ENCODE measurements at places on chromosomes 6 and 20.

DNA sequence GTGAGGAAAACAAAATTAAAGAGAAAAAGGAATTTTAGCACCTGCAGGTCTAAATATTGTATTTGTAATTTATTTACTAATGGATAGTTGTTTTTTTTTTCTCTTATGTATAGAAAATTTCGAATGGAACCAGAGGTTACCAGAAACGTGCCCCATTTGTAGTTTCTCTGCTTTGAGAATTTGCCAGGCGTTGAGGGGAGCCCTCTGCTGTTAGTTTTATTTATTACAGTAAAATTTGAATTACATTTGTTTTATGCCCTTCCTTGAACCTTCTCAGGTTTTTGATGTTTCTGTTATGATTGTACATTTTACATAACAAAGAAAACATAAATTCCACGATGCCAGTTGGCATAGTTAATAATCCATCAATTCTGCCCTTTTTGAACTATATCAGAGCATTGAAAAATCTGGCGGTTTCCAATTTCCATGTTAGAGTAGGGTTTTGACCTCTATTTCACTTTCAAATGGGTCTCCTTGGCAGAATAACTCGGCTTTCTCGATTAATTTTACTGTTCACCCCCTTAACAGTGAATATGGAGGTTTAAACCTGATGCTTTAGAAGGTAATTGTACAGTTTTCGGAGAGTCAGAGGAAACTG is 35.1 kb upstream of the RFPL4B start:
- DNase-seq, result no peak

DNA sequence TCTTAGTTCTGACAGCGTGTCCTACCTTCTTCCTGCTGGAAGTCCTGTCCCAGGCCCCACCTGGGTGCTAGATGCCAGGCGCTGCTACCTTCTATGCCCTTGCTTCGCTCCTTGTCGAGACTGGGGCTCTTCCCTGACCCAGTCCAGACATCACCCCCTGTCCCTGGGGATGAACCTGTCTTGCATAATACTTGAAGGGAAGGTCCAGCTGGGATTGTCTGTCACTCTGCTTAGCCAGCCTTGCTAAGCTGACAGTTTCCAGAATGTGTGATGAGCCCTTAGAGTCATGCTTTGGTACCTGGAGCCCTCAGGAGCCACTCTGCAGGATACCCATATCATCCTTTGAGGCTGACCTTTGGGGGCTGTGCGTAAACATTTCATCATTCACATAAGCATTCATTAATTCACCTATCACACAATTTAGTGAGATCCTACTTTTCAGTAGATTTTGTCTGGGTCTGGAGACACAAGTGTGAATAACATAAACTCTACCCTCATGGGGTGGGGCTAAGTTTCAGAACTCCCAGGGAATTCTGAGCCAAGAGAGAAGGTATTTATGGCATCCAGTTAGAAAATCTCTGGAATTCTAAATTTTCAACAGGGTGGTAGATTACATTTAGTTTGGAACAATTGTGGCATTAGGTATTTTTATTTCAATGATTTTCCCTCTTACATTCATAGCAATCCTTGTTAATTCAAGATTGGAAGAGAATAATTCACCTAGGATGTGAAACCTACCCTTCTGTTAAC is 151.1 kb upstream of the HDAC2 start:
- no peak for DNase-seq

DNA sequence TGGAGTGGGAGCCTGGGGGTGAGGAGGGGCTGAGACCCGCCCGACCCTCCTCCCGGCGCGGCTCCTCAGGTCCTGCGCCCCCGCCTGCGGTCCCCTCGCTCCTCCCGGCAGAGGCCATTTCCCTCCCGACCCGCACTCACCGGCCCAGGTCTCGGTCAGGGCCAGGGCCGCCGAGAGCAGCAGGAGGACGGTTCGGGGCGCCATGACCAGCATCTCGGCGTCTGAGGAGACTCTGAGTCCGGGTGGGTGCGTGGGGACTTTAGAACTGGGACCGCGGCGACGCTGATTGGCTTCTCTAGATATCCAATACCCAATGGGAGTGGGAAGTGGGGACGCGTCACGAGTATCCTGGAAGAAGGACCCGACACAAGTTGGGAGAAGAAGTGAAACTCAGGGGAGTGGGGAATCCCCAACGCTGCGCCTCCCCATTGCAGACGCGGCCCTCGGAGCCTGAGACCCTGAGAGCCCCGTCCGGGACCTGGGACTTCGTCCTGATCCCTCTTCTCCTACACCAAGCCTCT is at the start of gene HLA-B:
Gene HLA-B, minus strand, starts transcription at position 234 of the 521 bp plus-strand sequence. Its CDS starts 21 bp downstream, at position 213.
- DNase-seq, result peak; percentile 80

- DNase-seq, result no peak
These were observed 206.2 kb upstream of the MYLIP start for GRCh38 chr6:15922510-15923250.

- DNase-seq, result no peak
These were observed 23.4 kb downstream of the SHLD1 start for GRCh38 chr20:5773589-5773988.

DNA sequence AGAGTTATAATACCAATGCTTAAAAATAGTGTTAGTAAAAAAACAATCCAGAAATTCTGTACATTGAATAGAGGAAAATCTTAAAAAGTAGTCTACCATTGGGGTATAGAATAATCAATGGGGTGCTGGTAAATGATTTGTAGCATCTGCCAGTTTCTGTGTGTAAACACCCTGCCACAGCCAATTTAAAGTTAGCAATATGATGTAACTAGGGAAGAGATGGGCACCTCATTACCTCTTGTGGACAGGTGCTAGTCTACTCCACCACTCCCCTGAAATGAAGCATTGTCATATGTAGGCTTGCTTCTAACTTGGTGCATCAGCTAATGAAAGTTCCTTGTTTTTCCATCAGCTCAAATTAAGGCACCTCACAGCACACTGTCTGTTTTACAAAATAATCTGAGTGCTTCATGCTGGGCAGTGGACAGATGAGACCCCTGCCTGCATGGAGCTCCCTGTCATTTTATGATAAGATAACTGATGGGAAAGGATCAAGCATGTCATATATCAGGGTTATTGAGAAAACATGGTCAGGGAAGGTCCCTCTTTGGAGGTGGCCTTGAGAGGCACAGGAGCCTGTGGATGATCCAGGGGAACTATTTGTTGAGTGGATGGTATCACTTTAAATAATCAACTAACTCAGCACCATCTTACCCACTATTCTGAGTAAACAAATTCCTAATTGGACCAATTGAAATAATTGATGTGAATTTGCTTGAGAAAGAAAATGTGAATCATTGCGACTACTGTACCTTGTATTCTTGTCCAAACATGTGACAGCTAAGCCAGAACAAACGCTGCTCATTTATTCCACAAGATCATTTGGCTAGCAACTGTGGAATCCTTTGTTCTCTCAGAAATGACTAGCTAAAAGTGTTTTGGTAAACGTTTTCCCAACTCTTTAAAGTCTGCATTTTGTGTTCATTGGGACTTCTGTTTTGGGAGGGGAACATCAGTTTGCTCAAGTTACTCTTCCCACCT is 45.9 kb upstream of the CSE1L start:
- DNase-seq, result no peak

DNA sequence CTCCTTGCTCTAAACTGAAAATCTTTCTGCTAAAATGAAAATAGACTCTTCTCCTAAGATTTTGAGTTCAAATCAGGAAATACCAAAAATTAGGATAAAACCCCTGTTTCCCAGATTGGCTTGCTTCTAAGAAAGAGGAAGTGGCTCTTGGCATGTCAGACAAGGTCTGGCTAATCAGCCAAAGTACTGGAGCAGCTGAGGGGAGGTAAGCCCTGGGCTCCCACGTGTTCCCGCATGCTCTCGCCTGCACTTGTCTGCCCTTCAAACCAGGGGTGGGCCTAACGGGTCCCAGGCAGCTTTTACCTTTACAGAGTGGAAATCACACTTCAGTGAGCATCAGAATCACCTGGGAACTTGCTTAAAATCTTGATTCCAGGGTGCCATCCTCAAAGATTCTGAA is 43.2 kb upstream of the GABRR1 start:
- DNase-seq, result no peak

GRCh38 chr20:31813611-31814010 is 5.5 kb upstream of the MYLK2 start:
- no peak for DNase-seq
